Memory B cell (primary cell): ENCODE measurements at places on chromosomes 12 and 14.
A peak's percentile ranks its signal among the peaks of the same experiment; 100 is the strongest.

- H3K27me3 ChIP-seq = no peaks in the 10 kb centered on the region
- peaks cover 67% of the 10 kb centered on the region for H3K4me1 ChIP-seq
- H3K4me3 ChIP-seq = peak overlapping the region; percentile 81
- peaks cover 39% of the 10 kb centered on the region for H3K36me3 ChIP-seq
- peak overlapping the region; percentile 99 for H3K27ac ChIP-seq
These were observed 7.1 kb downstream of the ARHGDIB start for GRCh38 chr12:14954269-14954668.

DNA sequence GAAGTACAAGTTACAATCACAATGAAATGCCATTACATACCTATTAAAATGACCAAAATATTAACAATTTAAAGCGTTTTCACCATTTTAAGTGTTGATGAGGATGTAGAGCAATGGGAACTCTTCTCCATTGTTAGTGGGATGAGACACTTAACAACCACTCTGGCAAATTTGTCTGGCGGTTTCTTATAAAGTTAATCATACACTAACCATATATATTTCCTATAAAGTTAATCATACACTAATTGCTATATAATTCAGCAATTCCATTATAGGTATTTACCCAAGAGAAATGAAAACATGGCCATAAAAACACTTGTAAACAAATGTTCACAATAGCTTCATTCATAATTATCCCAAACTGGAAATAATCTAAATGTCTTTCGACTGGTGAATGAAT, 35.9 kb downstream of the JKAMP start:
- H3K36me3 ChIP-seq = no peaks in the 10 kb centered on the region
- peaks cover 1% of the 10 kb centered on the region for H3K27me3 ChIP-seq
- H3K4me1 ChIP-seq = no peaks in the 10 kb centered on the region
- H3K4me3 ChIP-seq = no peak overlapping the region
- no peak for DNase-seq

DNA sequence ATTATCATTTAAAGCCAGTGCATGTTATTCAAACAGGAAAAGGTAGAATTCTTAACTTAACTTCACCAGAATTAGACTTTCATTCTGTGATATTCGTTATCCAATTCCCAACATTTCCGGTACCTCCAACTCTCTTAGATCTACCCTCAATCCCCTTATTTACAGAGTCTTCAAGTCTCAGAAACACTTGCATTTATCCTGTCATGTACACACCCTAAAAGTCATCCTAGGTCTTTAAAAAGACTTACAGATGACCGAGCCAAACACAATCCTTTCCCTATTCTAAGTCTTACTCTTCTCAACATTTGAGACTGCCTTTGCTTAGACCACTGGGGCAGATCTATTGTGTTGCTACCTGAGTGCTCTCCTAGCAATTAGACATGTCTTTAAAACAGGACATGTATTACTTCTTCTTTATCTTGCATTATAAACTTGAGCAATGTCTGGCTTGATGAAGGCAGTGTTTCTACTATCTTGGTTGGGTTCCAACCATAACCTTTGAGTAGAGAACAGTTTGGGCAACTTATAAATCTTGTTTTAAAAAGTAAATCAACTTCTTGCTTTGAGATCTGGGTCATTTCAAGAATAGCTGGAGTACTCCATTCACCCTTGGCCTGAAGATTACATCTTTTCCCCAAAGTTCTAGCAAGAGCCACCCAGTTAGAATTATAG, 140.6 kb upstream of the PLEKHG7 start:
- peaks cover 38% of the 10 kb centered on the region for H3K4me1 ChIP-seq
- no peaks in the 10 kb centered on the region for H3K27me3 ChIP-seq
- H3K27ac ChIP-seq = peak overlapping the region; percentile 56
- H3K36me3 ChIP-seq = peaks cover 6% of the 10 kb centered on the region

GRCh38 chr12:64609536-64610078, 688 bp upstream of the RASSF3 start:
- DNase-seq = no peak
- peak overlapping the region; percentile 90 for H3K4me3 ChIP-seq
- no peaks in the 10 kb centered on the region for H3K27me3 ChIP-seq

DNA sequence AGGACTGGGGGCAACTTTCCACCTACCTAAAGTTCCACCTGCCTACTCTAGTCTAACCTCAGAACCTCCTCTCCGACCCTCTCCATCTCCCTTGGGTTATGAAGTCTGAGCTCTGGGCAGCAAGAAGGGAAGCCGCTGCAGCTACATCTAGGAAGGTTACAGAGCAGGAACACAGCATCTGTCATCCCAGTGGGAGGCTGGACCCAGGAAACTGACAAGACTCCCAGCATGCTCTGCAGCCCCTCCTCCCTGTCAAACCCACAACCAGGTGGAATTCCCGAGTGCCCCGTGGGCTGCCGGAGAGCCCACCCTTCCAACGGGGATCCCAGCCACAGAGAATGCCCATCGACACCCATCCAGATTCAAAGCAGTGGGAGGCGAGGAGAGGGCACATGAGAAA, 2.1 kb downstream of the TESC start:
- H3K4me1 ChIP-seq = peaks cover 12% of the 10 kb centered on the region
- peaks cover 2% of the 10 kb centered on the region for H3K27me3 ChIP-seq
- no peak for DNase-seq
- H3K36me3 ChIP-seq = no peaks in the 10 kb centered on the region
- H3K4me3 ChIP-seq = peak overlapping the region; percentile 16

- H3K27ac ChIP-seq = peak overlapping the region; percentile 76
- peaks cover 16% of the 10 kb centered on the region for H3K4me1 ChIP-seq
- peak overlapping the region; percentile 82 for H3K4me3 ChIP-seq
These were observed 57.3 kb downstream of the TTC7B start for GRCh38 chr14:90758959-90759358.

GRCh38 chr14:95163666-95164065, 6.3 kb upstream of the DICER1 start:
- no peaks in the 10 kb centered on the region for H3K27me3 ChIP-seq
- H3K4me1 ChIP-seq = peaks cover 3% of the 10 kb centered on the region
- no peak overlapping the region for H3K27ac ChIP-seq
- H3K4me3 ChIP-seq = no peak overlapping the region
- H3K36me3 ChIP-seq = peaks cover 6% of the 10 kb centered on the region
- no peak for DNase-seq

GRCh38 chr14:61003571-61003970, 22.5 kb downstream of the SLC38A6 start:
- peaks cover 12% of the 10 kb centered on the region for H3K36me3 ChIP-seq
- no peaks in the 10 kb centered on the region for H3K27me3 ChIP-seq
- H3K4me1 ChIP-seq = no peaks in the 10 kb centered on the region
- no peak for DNase-seq
- no peak overlapping the region for H3K4me3 ChIP-seq
- H3K27ac ChIP-seq = no peak overlapping the region

- peaks cover 12% of the 10 kb centered on the region for H3K4me1 ChIP-seq
- H3K27me3 ChIP-seq = peaks cover 16% of the 10 kb centered on the region
- H3K4me3 ChIP-seq = peak within 1 kb of the TSS; percentile 78
- no peak within 1 kb of the TSS for H3K27ac ChIP-seq
- no peak for DNase-seq
These were observed at the start of gene LRRC43 for GRCh38 chr12:122182887-122183587. LRRC43 (plus strand) TSS chr12:122183123; CDS start chr12:122183145, 22 bp downstream.

GRCh38 chr14:24094841-24095270, 745 bp downstream of the PCK2 start:
- no peak for DNase-seq
- H3K27me3 ChIP-seq = no peaks in the 10 kb centered on the region
- peak overlapping the region; percentile 94 for H3K27ac ChIP-seq
- peaks cover 12% of the 10 kb centered on the region for H3K36me3 ChIP-seq

DNA sequence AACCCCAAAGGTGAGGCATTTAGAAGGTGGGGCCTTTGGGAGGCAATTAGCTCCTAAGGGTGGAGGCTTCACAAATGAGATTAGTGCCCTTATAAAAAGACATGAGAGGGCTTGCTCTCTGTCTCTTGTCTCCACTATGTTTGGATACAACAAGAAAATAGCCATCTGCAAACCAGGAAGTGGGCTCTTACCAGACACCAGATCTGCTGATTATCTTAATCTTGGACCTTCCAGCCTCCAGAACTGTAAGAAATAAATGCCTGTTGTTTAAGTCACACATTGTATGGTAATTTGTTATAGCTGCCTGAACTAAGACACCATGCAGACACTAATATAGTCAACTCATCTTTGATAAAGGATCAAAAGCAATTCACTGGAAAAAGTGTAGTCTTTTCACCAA, 34.4 kb downstream of the TMEM116 start:
- no peak overlapping the region for H3K4me3 ChIP-seq
- DNase-seq = no peak
- H3K4me1 ChIP-seq = no peaks in the 10 kb centered on the region
- H3K36me3 ChIP-seq = peaks cover 6% of the 10 kb centered on the region

DNA sequence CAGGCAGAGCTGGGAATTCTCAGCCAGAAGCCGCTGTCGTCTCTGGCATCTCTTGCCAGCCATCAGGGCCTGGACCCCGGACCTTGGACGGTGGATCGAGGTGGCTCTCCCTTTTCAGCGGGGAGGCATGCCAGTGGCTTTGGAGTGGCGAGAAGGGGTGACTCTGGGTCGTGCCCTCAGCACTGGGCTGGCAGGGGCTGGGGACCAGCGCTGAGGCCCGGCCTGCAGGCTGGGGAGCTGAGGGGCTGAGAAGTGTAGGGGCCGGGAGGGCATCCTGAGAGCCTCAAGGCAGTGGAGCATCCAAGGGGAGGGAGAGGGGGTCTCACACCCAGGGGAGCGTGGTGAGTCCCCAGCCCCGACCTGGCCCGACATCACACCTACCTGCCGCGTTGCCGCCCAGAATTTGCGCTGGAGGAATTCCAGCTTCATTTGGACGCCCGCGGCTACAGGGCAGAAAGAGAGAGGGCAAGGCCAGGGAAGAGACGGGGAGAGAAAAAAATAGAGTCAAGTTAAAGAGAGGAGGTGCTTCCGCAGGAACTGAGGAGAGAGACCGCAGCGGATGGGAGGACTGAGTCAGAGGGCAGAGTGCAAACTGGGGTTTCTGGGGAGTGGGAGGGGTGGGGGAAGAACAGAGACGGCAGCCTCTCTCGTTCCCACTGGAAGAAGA, 9.0 kb upstream of the LRTM2 start:
- peaks cover 9% of the 10 kb centered on the region for H3K27me3 ChIP-seq
- H3K4me3 ChIP-seq = no peak overlapping the region
- DNase-seq = no peak
- H3K27ac ChIP-seq = no peak overlapping the region
- no peaks in the 10 kb centered on the region for H3K4me1 ChIP-seq
- no peaks in the 10 kb centered on the region for H3K36me3 ChIP-seq

DNA sequence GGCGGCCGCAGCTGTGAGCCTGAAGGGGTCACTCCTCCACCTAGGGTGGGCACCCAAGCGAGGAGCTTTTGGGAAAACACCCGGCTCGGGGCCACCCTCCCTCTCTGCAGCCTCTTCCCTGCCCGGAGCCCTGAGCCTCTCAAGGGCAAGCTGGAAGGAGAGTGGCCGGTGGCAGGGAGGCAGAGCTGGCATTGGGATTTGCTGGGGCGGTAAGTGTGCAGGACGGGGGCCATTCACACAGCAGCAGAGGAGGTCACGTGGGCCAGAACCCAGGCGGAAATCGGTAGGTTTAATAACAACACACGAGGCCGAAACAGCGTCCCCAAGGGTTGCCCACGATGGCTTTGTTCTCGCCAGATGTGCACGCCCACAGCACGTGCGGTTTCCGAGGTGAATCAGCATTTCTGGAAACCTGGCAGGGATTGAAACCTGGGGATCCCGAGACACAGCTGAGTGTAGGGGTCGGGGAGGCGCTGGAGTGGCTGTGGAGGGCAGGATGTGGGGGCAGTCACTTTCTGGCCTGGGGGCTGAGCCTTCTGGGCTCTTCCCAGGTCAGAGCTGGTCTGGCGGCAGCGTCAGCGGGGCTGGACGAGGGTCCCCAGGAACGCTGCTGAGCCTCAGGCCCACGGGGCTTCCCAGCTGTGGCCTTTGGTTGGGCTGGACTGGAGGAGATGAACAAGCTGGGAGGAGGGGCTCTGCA, 23.5 kb downstream of the NOC4L start:
- H3K4me3 ChIP-seq = no peak overlapping the region
- peaks cover 6% of the 10 kb centered on the region for H3K36me3 ChIP-seq
- H3K27ac ChIP-seq = no peak overlapping the region
- H3K4me1 ChIP-seq = peaks cover 18% of the 10 kb centered on the region
- DNase-seq = no peak
- H3K27me3 ChIP-seq = peaks cover 22% of the 10 kb centered on the region

- H3K4me3 ChIP-seq = no peak overlapping the region
- H3K36me3 ChIP-seq = no peaks in the 10 kb centered on the region
- H3K27me3 ChIP-seq = peaks cover 2% of the 10 kb centered on the region
- no peak for DNase-seq
- H3K4me1 ChIP-seq = no peaks in the 10 kb centered on the region
These were observed 6.9 kb downstream of the SERPINA4 start for GRCh38 chr14:94568186-94568585.

DNA sequence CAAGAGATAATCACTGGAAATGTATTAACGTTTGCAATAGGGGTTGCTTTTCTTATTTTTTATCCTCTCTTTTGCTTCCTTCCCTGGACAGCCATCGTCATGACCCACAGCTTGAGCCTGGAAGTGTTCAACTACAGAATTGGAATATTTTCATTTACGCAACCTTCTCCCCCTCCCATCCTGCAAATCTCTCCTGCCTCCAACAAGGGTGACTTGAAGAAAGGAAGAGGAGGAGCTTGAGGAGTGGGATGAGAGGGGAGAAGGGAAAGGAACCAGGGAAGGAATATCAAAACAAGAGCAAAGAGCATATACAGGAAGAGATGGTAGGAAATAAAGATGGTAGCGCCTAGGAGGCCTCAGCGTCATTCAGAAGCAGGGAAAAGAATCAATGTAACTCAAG, 1.6 kb upstream of the MANSC4 start:
- H3K4me3 ChIP-seq = no peak overlapping the region
- H3K36me3 ChIP-seq = peaks cover 6% of the 10 kb centered on the region
- DNase-seq = no peak
- peaks cover 19% of the 10 kb centered on the region for H3K4me1 ChIP-seq
- H3K27ac ChIP-seq = no peak overlapping the region

GRCh38 chr12:107655281-107656065, 30.1 kb upstream of the PWP1 start:
- no peak for DNase-seq
- H3K4me1 ChIP-seq = no peaks in the 10 kb centered on the region
- H3K27ac ChIP-seq = no peak overlapping the region
- H3K27me3 ChIP-seq = peaks cover 4% of the 10 kb centered on the region
- H3K4me3 ChIP-seq = no peak overlapping the region
- no peaks in the 10 kb centered on the region for H3K36me3 ChIP-seq

GRCh38 chr14:77488558-77488957, 10.1 kb downstream of the ISM2 start:
- H3K36me3 ChIP-seq = no peaks in the 10 kb centered on the region
- H3K4me1 ChIP-seq = no peaks in the 10 kb centered on the region
- no peak overlapping the region for H3K27ac ChIP-seq
- H3K27me3 ChIP-seq = no peaks in the 10 kb centered on the region
- DNase-seq = no peak
